ENCODE measurements at places on chromosomes 1 and 21. TPM values are rescaled to one million over a fixed set of nuclear protein-coding genes. Genes with fewer than 3 reads are reported as not detected.

Gene WNT2B
- 2.5 TPM for total RNA-seq

Gene IFI44L
- total RNA-seq = 36.4 TPM

- DNase-seq = no peak
Observed at GRCh38 chr1:241079047-241079446, 278.0 kb downstream of the RGS7 start.

- no peak for DNase-seq
Observed at GRCh38 chr1:235657269-235657668, 7.7 kb upstream of the GNG4 start.

DNA sequence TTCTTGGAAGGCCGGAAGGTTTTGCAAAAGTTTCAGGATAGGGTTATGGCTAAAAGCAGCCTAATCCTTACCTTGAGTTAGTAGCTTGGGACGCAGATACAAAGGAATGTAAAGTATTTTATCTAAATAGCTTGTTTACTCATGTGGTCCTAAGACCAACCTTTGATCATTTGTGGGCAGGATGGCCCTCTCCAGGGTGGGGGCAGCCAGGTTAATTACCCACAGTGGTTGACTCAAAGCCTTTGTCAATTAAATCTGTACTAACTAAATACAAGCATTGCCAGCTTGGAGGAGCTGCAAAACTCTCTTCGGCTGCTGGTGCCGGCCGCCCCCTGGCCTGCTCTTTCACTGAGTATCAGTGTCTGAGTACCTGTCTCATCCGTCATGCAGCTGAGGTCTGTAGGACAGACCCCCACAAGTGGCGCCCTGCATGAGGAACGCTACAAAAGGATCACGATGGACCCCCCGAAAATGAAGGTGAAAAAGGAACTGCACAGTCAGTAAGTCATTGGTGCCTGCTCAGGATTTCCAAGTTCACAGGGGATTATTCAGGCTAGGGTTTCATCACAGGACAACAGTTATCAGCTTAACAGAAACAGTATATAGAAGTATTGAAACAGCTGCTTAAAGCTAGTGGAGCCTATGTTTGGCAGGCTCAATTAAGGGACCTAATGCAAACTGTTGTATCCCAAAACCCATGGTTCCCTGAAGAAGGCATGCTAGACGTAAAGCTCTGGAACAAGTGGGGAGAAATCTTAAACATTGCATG is 212.5 kb upstream of the MAP1LC3C start:
- no peak for DNase-seq

DNA sequence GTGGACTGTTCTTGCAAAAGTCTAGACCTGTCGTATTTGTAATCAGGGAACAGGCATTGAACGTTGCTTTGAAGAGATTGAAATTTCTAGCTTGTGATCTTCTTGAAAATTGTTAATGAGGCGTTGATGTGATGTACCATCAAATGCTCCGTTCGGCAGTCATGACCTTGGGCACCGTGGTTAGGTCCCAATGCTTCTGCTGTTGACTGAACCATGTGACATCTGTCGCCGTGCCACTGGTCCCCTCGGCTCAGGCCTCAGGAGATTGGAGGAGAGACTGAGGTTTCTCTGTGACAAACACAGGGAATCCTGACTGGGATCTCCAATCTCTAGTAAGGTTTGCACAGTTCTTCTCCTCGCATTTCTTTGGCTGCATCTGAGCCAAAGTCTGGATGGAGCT is 18.1 kb upstream of the KCNAB2 start:
- no peak for DNase-seq

Gene LMOD1
- total RNA-seq = 297 TPM

Gene IGSF3
- total RNA-seq = 3.0 TPM

DNA sequence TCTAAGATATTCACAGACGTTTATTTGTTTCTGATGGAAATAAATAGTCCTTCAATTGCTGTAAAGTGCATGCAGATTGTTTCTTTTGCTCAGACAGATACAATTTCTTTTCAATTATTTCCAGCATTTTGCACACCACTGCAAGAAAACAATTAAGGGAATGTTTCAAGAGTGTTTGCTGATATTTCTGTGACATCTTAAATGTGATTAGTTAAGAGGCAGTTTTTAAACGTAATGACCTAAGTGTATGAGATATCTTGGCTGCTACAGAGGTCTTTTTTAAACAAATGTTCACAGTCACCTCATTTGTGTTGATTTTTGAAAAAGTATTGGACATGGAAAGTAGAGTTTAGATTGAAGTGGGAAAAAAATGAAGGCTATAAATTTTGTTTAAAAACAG is 262.3 kb upstream of the BRINP3 start:
- DNase-seq = no peak

DNA sequence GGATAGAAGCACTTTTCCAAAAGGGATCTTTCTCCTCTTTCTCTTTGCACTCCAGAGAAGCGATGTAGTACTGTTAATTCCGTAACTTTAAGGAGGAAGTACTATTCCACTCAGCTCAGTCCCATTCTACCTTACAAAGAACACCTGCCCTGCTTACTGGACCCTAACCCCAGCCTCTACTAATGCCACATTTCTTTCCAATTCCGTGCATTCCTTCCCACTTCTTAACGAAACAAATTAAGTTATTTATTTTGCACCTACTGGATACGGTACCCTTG is 511 bp downstream of the NDC1 start:
- DNase-seq = no peak

Gene UBXN11
- 12.2 TPM for total RNA-seq

- no peak for DNase-seq
Observed at GRCh38 chr1:50080904-50081586, 27.7 kb upstream of the ELAVL4 start.

DNA sequence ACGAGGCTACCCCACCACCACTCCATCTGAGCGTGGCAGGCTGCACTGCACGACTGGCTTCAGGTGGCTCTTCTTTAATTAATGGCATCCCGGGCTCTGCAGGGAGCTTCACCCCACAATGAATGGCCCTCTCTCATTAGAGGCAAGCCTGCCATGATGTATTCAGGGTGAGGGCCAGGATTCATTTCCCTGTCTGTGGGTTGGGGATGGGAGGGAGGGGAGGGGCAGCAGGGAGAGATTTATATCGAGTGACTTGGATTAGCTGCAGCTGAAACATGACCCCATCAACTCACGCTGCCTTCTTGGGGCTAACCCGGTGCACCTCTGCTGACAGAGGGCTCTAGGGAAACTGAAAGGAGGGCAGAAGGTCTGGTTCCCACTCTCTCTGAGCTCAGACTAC is 54.2 kb downstream of the ERI3 start:
- DNase-seq = no peak

Gene ALG14
- 4.2 TPM for total RNA-seq

GRCh38 chr1:92329347-92330129 is 30.7 kb downstream of the RPAP2 start:
- no peak for DNase-seq

DNA sequence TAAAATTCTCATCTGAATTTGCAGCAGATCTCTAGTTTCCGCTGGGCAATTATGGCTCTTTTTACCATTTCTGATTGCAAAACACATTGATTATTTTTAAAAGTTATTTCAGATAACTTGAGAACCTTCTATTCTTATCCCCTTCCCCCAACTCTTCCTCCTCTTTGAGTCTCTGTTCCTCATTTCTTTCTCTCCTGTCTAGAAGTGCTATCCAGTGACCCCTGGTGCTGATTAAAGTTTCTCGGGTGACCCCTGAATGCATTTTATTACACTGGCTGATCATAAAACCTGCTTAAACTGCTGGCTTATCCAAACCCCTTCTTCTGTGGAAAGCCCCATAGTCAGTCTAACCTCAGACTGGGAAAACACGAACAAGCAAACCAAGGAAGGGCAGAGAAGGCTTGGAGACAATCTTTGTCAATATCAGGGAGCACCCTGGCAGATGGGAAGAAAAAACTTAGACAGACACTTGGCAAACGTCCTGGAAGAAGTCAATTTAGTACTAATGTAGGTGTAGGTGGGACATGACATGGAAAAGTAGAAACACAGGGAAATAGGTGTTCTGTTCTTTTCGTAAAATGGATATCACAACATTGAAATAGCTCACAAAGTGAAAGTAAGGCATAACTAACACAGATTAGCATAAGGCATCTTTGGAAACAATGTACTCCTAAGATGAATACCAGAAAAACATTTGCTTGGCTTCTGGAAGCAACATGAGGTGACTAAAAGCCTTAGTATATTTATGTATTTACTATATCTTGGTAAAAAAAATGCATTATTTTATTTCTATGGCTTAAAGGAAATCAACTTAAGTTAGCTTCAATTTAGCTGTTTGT is 61.4 kb downstream of the GORAB start:
- DNase-seq = no peak

DNA sequence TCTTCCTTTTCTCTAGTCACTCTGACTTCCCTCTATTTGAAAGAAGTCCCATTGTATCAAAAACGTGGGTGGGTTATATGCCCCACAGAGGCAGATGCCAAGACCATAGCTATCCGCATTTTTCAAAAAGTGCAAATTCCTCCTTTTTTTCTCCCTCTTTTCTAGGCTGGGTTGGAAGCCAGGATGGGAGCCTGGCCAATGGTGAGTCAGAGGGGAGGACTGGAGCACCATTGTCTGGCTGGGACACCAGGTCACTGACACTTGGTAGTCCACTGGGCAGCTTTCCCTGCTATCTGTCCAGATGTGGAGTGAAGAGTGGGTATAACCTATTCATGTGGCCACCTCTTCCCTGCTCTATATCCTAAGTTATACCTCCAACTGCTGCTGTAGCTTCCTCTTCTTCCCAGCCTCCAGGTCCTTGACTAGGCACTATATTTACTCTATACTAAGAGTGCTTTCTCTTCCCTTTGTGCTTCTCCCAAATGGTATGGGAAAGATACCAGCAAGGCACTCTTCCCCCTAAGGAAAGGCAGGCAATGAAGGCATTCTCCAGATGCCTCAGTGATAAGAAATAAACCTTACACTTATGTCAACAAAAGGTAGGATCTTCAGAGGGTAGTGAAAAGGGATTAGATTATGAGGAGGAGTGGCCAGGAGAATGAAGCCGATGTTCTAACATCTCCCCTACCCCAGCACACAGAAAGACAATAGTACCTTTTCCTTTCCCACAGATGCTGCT is 12.9 kb downstream of the PI4KB start:
- peak; percentile 94 for DNase-seq

Gene FLG2
- not detected for total RNA-seq

DNA sequence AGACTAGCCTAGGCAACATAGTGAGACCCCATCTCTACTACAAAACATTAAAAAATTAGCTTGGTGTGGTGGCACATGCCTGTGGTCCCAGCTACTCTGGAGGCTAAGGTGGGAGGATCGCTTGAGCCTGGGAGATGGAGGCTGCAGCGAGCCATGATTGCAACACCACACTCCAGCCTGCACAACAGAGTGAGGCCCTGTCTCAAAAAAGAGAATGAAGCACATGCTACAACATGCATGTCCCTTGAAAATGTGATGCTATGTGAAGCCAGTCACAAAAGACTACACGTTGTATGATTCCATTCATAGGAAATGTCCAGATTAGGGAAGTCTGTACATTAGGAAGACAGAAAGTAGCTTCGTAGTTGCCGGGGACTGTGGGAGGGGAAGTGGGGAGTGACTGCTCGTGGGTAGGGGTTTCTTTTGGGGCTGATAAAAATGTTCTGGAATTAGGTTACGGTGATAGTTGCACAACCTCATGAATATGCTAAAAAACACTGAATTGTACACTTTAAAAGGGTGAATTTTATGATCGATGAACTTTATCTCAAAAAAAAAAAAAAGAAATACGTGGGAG is 202.1 kb downstream of the KAZN start:
- DNase-seq = no peak

Data from posterior vena cava (tissue), 2 donors.